Activated CD4-positive, alpha-beta T cell treated with anti-CD3 and anti-CD28 coated beads for 36 hours (primary cell): ENCODE measurements at places on chromosomes 1 and 21. TPM values are rescaled to one million over a fixed set of nuclear protein-coding genes. Genes with fewer than 3 reads are reported as not detected.

GNAT2 gene
- 0.64 TPM for total RNA-seq

AMIGO1 gene
- total RNA-seq, result 1.8 TPM

DNA sequence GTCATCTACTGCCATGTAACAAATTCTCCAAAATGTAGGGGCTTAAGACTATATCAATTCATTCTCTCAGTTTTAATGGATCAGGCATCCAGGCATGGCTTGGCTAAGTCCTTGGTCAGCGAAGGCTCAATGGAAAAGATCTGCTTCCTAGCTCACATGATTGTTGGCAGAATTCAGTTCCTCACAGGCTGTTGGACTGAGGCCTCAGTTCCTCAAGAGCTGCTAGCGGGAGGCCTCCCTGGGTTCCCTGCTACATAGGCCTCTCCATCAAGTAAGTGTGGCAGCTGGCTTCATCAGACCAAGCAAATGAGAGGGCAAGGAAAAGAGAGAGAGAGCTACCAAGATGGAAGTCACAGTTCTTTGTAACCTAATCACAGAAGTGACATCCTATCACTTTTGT lies 19.6 kb upstream of the EYA3 start:
- H3K4me1 ChIP-seq, result peaks cover 3% of the 10 kb centered on the region
- H3K4me3 ChIP-seq, result no peak overlapping the region
- H3K36me3 ChIP-seq, result no peaks in the 10 kb centered on the region
- H3K27ac ChIP-seq, result no peak overlapping the region

EPHA2 gene
- total RNA-seq, result 0.21 TPM

DNA sequence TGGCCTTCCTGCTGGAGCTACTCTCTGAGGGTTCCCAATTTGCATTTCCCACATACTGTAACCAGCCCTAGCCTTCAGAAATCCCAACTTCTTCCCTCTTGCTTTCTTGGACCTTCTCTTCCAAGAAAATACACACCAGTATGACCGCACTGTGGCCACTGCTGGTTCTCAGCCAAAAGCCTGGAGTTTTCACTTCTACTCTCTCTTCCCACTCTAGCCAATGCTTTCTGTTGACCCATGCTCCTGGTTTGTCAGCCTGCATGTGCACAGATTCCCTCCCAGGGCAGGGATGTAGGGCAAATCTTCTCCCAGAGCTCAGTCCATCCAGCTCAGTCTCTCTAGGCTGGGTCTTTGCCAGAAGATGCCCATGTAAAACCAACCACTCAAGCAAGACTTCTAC lies 664 bp downstream of the SLAMF1 start:
- peak overlapping the region; percentile 93 for H3K4me3 ChIP-seq
- no peaks in the 10 kb centered on the region for H3K27me3 ChIP-seq

DNA sequence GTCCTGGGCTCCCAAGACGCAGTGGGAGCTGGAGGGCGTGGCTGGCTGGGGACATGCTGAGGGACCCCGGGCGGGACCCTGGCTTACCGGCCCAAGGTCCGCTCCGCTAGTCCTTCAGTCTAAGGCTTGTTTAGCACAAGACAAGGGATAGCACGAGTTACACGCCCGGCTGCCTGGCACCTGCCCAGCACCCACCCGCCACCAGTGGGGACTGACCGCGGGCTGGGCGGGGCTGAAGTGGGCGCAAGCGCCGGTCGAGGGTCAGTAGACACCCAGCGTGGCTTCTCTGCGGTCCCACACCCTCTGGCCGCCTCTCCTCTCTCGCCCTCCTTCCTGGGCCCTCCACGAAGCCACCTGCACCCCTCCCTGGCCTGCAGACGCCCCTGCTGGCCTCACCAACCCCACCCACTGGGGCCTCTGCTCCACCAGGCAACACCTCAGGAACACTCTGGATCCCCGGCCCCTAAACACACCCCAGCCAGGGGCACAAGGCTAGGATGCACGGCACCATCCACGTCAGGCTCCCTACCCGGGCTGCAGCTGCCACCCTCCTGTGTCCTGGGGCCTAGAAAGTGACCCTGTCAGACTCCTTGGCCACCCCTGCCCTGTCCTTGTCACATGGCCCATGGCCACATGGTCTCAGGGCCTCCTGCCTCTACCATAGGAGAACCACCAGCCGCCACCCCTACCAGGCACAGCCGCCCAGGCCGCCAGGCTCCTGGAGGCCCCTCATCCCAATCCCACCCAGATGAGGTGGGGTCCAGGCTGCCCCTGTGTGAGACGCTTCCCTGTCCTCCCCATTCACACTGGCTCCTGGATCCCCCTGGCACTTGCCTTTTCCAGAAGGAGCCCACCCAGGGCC lies 6.1 kb downstream of the TAS1R3 start:
- peaks cover 11% of the 10 kb centered on the region for H3K36me3 ChIP-seq
- H3K4me1 ChIP-seq, result no peaks in the 10 kb centered on the region
- H3K27ac ChIP-seq, result no peak overlapping the region
- no peak for DNase-seq
- no peaks in the 10 kb centered on the region for H3K27me3 ChIP-seq

GBP4 gene
- total RNA-seq, result 34.4 TPM

- DNase-seq, result no peak
- peaks cover 2% of the 10 kb centered on the region for H3K4me1 ChIP-seq
- H3K36me3 ChIP-seq, result no peaks in the 10 kb centered on the region
- no peaks in the 10 kb centered on the region for H3K27me3 ChIP-seq
Measured at GRCh38 chr1:223410036-223410435, 16.8 kb downstream of the CCDC185 start.

AK5 gene
- 9.9 TPM for total RNA-seq

CRYBG2 gene
- total RNA-seq, result 1.5 TPM

DNA sequence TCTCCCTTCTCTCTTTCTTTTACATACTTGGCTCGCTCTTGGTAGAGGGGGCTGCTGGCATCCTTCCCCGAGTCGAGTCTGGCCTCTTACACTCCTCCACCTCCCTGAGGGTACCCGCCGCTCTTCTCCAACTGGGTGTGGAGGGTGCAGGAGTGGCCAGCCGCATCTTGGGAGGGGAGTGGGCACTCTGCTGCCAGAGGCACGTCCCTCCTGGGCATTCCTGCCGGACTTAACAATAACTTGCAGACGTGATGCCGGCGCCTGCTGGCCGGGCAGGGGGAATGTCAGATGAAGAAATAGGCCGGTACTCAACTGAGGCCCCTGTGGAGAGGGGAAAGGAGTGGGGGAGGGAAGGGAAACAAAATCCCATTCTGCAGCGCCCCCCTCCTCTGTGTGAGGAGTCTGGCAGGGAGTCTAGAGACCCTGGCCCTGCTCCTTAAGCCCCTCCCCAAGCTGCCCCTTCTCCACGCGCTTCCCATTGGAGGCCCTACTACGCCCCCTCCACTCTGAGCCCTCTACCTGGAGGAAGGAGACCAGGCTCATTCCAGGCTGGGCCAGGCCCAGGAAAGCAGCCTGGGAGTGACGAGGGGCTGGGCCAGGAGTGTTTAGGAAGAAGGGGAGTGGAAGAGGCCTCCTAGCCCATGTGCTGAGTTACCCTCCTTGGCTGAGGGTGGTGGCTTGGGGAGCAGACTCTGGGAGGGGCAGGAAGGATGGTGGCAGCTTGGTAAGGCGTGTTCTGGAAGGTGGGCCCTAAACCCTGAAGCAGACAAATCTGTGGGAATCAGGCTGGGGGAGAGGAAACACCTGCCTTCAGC lies 1.8 kb downstream of the ATP2B4 start:
- peak overlapping the region; percentile 85 for H3K4me3 ChIP-seq
- peaks cover 60% of the 10 kb centered on the region for H3K4me1 ChIP-seq
- H3K27ac ChIP-seq, result peak overlapping the region; percentile 95
- no peaks in the 10 kb centered on the region for H3K27me3 ChIP-seq
- DNase-seq, result peak; percentile 43

GRCh38 chr1:167538657-167539056 lies 14.9 kb downstream of the CREG1 start:
- H3K27me3 ChIP-seq, result no peaks in the 10 kb centered on the region
- peaks cover 30% of the 10 kb centered on the region for H3K4me1 ChIP-seq
- no peaks in the 10 kb centered on the region for H3K36me3 ChIP-seq
- H3K4me3 ChIP-seq, result no peak overlapping the region
- DNase-seq, result no peak
- H3K27ac ChIP-seq, result no peak overlapping the region

DNA sequence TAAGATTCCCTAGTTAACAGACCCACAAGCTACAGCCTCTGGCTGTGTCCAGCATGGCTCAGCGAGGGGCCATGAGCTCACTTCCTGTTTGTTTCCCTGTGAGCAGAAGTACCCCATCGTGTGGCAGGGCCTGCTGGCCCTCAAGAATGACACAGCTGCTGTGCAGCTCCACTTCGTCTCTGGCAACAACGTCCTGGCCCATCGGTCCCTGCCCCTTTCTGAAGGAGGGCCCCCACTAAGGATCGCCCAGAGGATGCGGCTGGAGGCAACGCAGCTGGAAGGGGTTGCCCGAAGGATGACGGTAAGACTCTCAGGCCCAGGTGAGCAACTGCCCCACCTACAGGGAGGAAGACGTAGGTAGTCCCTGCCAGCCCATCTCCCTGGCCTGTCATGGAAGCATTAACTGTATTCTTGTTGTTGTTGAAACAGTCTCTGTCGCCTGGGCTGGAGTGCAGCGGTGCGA lies 38.2 kb downstream of the ZBTB17 start:
- H3K36me3 ChIP-seq, result peaks cover 48% of the 10 kb centered on the region
- peak overlapping the region; percentile 83 for H3K27ac ChIP-seq
- no peaks in the 10 kb centered on the region for H3K27me3 ChIP-seq
- peaks cover 5% of the 10 kb centered on the region for H3K4me1 ChIP-seq

GRCh38 chr1:94335447-94335846 lies 82.7 kb upstream of the ABCD3 start:
- no peak overlapping the region for H3K4me3 ChIP-seq
- H3K36me3 ChIP-seq, result no peaks in the 10 kb centered on the region
- no peak for DNase-seq
- H3K27me3 ChIP-seq, result peaks cover 6% of the 10 kb centered on the region
- H3K4me1 ChIP-seq, result peaks cover 13% of the 10 kb centered on the region

- peaks cover under 1% of the 10 kb centered on the region for H3K27me3 ChIP-seq
- H3K4me3 ChIP-seq, result no peak overlapping the region
- no peaks in the 10 kb centered on the region for H3K36me3 ChIP-seq
- H3K27ac ChIP-seq, result no peak overlapping the region
- peaks cover 10% of the 10 kb centered on the region for H3K4me1 ChIP-seq
Measured at GRCh38 chr1:94019327-94019726, 101.6 kb downstream of the ABCA4 start.

DNA sequence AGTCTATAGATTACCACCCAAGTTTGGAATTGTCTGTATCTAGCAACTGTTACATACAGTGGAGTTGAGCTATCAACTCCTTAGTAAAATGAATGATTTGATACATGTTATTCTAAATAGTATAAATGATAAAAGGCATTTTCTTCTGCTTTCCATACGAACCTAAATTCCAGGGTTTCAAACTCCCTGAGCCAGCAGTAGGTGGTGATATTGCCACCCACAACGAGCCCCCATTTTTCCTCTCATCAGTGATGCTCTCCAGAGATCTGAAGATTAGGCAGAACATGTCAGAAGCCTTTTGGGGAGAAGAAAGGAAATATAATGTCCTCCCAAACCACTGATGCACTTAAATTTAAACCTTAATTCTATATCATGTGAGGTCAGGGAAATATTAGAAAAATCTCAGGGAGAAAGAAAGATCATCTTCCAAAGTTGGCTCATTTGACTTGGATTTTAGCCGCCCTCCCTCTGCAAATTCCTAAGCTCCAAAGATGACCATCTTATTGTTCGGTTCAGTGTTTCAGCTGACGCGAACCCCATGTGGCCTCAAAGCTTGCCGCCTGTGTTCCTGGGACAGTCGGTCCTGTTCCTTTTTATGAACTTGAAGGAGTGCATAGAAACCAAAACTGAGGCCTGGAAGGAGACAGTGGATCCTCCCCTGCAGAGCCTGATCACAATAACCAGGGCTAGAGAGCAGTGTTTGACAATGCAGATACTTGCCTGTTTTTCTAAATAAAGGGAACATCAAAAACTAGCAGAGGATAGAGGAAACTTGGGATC lies 2.3 kb downstream of the EVA1C start:
- no peak overlapping the region for H3K27ac ChIP-seq
- peak; percentile 14 for DNase-seq
- peaks cover 28% of the 10 kb centered on the region for H3K4me1 ChIP-seq
- no peak overlapping the region for H3K4me3 ChIP-seq

BSND gene
- not detected for total RNA-seq

GRCh38 chr1:229184066-229184465 lies 86.8 kb upstream of the RAB4A start:
- no peak overlapping the region for H3K27ac ChIP-seq
- peaks cover 11% of the 10 kb centered on the region for H3K4me1 ChIP-seq
- no peak overlapping the region for H3K4me3 ChIP-seq
- H3K27me3 ChIP-seq, result no peaks in the 10 kb centered on the region

DNA sequence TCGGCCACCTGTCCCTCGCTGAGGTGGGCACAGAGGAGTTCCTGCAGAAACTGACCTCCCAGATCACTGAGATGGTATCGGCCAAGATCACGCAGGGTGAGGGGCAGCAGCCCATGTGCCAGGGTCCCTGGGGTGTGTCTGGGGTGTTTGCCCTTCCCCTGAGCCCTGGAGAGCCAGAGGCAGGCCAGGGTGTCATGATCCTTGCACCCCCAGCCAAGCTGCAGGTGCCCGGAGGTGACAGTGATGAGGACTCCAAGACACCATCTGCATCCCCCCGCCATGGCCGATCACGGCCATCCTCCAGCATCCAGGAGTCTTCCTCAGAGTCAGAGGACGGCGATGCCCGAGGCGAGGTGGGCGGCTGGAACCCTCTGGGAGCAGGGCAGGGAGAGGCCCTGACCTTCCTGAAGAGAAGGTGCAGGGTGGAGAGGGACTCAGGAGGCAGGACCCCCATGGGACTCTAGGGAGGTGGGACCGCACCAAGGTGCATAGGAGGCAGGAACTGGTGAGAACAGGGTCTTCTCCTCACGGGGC lies 69.5 kb downstream of the TRIM11 start:
- no peaks in the 10 kb centered on the region for H3K27me3 ChIP-seq
- H3K4me3 ChIP-seq, result no peak overlapping the region
- H3K36me3 ChIP-seq, result peaks cover 5% of the 10 kb centered on the region
- no peak for DNase-seq
- H3K27ac ChIP-seq, result no peak overlapping the region

BRWD1 gene
- total RNA-seq, result 24.5 TPM

- no peaks in the 10 kb centered on the region for H3K4me1 ChIP-seq
- no peak for DNase-seq
- H3K27me3 ChIP-seq, result peaks cover 19% of the 10 kb centered on the region
- no peak overlapping the region for H3K27ac ChIP-seq
- no peaks in the 10 kb centered on the region for H3K36me3 ChIP-seq
- no peak overlapping the region for H3K4me3 ChIP-seq
Measured at GRCh38 chr1:157380523-157380922, 171.8 kb downstream of the FCRL5 start.

- no peak overlapping the region for H3K4me3 ChIP-seq
- no peak overlapping the region for H3K27ac ChIP-seq
- H3K4me1 ChIP-seq, result no peaks in the 10 kb centered on the region
- no peaks in the 10 kb centered on the region for H3K36me3 ChIP-seq
Measured at GRCh38 chr1:46413596-46413985, 19.5 kb downstream of the FAAH start.
